Heart right ventricle (tissue), 16 donors: ENCODE measurements at places on chromosomes 2 and 18. TPM values are rescaled to one million over a fixed set of nuclear protein-coding genes. Genes with fewer than 3 reads are reported as not detected.

DNA sequence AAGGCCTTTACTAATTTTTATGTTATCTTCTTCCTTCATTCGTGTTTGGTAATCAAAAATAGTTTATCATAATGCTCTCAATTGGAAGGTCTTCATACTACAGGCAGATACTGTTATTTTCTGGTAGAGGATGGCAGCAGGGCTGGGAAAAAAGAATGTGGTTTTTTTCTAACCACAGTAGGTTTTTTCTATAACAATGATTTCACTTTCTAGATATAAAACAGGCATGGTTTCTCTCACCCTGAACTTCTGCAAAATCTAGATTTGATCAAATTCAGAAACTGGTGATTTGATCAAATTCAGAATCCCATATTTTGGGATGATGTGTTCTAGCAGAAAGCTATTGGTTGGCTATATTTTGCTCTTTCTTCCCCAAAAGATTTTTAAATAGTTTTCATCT, 27.6 kb downstream of the BCL11A start:
- no peak overlapping the region for H3K4me3 ChIP-seq
- no peaks in the 10 kb centered on the region for H3K27me3 ChIP-seq

The SPP2 gene
- not detected for total RNA-seq

DNA sequence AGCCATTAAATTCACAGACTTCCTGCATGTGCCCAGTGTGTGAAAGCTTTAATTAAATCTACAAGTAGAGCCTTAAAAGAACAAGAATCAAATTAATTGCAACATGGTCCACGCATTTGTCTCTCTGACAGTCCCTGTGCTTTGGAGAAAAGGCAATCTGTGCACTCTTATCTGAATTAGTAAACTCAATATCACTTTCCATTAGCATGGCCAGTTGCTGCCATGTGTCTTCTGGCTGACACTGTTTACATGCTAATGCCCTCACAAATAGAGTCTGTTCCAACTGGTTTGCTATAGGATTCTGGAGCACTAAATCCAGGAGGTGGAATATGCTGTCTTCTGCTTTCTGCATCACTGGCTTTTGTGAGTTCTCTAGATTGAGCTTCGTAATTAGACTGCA, 434.5 kb upstream of the RAB12 start:
- no peaks in the 10 kb centered on the region for H3K36me3 ChIP-seq
- no peaks in the 10 kb centered on the region for H3K27me3 ChIP-seq
- no peak for DNase-seq
- no peak overlapping the region for H3K4me3 ChIP-seq
- H3K4me1 ChIP-seq = peaks cover 42% of the 10 kb centered on the region
- no peak overlapping the region for H3K27ac ChIP-seq

The MYCN gene
- 0.14 TPM for total RNA-seq

DNA sequence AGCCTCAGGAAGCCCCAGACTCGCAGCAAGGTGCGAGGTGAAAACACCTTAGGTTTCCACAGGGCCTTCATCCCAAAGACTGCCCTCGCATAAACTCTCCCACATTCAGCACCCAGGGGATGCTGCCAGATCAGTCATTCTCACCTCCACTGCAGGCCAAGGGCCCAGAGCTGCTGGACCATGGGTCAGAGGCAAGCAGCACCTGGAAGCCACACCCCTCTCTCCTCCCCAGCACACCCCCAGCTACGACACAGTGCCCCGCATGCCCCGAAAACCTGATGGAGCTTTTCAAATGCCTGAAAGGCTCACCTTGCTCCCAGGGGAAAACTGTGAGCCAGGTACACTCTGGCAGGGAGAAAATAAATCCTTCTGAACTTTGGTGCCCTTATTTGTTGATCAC, 31.9 kb upstream of the LDLRAD4 start:
- H3K27me3 ChIP-seq = no peaks in the 10 kb centered on the region
- no peak overlapping the region for H3K27ac ChIP-seq
- H3K4me1 ChIP-seq = peaks cover 5% of the 10 kb centered on the region
- no peaks in the 10 kb centered on the region for H3K36me3 ChIP-seq
- no peak for DNase-seq
- no peak overlapping the region for H3K4me3 ChIP-seq
